Muscle of arm (tissue), 14 donors: ENCODE measurements at places on chromosomes 4 and X.

- peak; percentile 60 for DNase-seq
Observed at GRCh38 chr4:137510557-137511265, 21.6 kb downstream of the PCDH18 start.

- DNase-seq: no peak
Observed at GRCh38 chr4:187289371-187289770, 565.7 kb upstream of the FAT1 start.

DNA sequence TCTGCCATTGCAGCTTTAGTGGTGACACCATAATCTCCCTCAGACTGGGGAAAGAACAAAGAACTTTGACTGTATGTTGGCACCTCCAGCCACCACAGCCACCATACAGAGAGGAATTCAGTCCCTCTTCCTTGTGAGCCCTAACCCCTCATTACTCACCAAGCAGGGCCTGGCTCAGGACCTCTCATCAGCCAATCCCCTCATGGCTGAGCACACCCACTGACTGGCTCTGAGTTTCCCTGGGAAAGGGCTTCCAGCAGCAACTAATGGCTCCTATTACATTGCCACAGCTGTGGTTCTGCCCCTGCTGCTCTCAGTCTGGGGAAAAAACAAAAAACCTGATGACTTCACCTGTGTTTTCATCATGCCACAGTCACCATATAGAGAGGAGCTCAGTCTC, 1482.6 kb downstream of the FAM133A start:
- DNase-seq: no peak

DNA sequence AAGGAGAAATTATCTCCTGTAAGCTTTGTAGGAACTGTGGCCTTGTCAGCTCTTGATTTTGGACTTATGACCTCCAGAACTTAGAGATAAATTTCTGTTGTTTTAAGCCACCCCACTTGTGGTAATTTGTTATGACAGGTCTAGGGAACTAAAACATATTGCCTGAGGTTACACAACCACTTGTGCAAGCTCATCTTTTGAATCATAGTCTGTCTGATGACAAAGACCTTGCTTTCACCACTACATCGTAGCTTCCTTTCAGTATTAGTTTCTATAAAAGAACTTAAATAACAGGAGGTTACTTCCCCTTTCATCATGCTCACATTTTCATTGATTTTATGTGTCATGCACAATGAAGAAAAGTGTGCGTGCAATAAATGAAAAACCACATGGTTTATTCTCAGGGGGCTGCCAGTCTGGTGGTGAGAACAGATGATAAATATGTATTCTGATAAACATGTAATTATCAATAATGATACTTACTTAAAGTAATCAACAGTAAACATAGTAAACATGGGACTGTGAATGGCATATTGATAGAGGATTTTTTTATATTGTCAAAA, 690.0 kb upstream of the HS3ST1 start:
- DNase-seq: peak; percentile 11

- DNase-seq: no peak
Observed at GRCh38 chr4:158884280-158884679, 115.5 kb downstream of the FNIP2 start.

DNA sequence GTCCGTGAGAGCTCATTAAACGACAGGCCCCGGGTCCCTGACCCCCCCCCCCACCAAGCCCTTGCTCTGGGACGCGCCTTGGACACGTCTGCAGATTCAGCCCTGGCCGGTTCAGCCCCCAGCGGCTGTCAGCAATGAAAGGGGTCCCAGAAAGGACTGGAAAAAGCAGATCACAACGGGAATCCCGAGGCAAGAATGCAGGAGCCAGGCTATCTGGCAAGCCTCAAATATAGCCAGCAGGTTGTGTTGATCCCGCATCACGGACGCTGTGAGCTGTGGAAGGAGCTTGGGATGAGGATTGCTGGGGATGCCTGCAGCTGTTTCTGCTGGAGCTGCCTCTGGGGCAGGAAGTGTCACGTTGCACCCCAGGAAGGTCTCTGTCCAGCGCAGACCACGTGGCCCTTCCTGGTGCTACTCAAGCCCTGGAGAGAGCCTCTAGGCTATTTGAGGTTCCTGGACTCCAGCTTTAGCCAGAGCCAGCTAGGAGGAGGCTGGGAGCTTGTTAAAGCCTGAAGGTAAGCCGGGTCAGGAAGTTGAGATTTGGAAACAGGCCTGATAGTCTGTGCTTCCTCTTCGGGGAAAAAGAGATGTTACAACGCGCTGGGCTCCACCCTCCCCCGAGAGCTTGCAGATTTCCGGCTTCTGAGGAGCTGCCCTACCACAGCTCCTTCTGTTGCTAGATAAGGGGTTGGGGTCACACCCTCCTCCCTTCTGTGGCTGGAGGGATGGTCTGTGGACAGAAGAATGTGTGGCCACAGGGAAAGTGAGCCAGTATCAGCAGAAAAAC, 19.3 kb upstream of the CSF2RA start:
- peak; percentile 48 for DNase-seq

GRCh38 chr4:108336076-108336475, 167.3 kb upstream of the LEF1 start:
- no peak for DNase-seq

GRCh38 chr4:1248245-1249147, at the start of gene CTBP1:
Gene CTBP1, minus strand, starts transcription at chr4:1249130. Its CDS starts 7,799 bp downstream, at chr4:1241331.
- peak; percentile 83 for DNase-seq

- DNase-seq: no peak
Observed at GRCh38 chr4:41148292-41148691, 66.0 kb downstream of the APBB2 start.

DNA sequence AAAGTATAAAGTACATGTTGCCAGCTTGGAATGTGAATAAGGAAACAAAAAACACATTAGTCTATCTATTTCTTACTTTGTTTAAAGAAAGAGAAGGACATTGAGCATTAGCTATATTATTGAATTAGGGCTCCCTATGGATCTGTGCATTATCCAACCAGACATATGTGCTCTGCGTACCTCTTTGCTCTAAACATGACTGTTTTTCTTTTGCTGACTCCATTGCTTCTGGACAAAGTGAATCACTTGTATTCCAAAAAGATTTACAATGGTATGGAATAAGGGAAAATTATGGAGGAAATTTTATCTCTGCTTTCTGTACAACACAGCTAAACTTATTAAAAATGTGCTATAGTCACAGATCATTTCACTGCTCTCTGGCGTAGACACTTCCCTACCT, 727.8 kb upstream of the LCORL start:
- no peak for DNase-seq

- DNase-seq: no peak
Observed at GRCh38 chrX:15418041-15418706, 34.0 kb upstream of the VEGFD start.

- no peak for DNase-seq
Observed at GRCh38 chrX:134647477-134647877, 10.8 kb downstream of the PLAC1 start.

DNA sequence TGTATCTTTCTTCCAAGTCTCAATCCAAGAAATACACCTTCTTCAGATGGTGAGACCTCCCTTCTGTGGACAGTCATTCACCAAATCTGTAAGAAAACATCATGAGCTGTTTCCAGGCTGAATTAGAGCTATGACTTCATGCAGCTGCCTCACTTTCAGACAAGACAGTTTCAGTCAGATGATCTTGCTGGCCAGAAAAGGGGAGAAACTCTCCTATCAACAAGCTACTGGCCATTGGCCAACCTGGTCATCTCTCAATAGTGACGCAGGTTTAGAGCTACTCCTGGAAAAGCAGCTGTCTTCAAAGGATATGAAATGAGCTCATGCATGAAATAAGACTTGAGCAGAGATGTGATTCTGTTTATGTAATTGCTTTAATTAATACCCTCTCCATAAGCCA, 69.6 kb upstream of the NDP start:
- no peak for DNase-seq

DNA sequence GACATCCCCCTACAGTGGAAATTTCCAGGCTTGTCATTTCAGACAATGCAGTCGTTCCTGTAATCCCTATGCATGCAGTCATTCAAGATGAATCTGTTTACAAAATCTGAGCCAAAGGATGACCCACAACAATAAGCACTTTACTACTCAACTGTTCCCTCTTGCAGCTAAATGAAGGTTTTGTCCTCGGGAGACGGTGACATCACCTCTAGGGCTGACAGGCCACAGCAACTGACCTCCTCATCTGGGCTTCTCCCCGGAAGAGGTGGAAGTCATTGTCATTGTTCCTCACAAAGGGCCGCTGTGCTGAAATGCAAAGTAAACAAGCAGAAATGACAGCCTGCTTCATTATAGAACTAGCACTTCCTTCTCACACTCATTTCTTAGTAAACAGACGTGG, 29.2 kb downstream of the CLRN2 start:
- DNase-seq: no peak

GRCh38 chr4:61239250-61239649, 39.1 kb downstream of the ADGRL3 start:
- no peak for DNase-seq

DNA sequence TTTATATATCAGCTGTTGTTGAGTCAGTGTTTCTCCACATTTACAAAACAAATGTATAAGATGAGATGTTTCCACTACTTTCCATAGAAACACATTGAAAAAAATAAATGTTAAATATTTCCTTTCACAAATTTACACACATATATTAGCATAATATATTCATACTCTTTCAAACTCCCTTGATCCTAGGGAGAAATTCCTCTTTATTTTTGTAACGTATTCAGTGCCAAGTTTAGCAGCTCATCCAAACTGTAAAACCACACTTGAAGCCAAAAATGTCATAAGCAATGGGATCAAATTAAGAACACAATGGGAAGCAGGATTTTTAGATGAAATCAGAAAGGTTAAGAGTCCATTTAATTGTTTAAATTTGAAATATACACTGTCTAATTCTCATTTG, 381.1 kb upstream of the MAD2L1 start:
- peak; percentile 41 for DNase-seq

DNA sequence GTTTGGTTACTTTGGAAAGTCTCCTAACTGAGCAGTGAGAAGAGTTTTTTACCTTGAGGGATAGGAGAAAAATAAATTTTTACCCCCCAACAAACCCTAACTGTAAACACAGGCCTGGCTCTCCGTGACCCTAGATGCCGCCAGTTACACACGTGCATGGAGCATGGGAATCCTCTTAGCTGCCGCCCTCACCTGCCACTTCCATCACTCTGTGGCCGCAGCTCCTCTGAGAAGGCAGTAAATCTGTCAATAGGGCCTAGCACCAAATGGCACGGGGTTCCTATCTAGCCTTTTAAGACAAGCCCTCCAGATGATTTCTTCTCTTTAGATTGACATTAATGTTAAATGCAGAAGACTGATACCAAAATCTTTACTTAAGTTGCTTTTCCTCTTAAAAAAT, 330.3 kb upstream of the FAM241A start:
- no peak for DNase-seq

DNA sequence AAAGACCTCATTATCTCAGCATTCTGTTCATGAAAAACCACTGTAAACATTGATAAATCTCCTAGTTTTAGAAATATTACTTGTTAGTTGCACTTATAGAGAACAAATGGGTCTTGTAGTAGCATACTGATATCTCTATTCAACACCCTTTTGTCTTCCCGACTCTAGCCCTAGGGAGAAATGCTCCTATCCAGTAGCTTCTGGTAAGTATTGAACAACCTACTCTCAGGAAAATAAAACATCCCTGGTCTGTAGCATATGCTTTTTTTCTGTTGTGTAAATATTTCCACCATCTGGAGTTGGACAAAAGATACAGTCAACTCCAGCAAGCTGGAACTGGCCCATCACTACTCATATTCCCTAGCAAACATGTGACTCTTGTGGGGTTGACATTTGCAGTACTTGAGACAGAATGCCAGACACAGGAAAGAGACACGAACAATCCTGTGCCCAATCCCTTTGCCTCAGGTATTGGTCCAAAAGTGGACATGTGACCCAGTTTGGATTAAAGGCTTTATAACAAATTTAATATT, 188.2 kb downstream of the GC start:
- DNase-seq: peak; percentile 5
